Activated CD4-positive, alpha-beta T cell treated with anti-CD3 and anti-CD28 coated beads, Interleukin-2, Interleukin-6, amounts not matched to agents 100 ng/mL and 50 ng/mL, durations not matched to agents 16 hours and 8 hours (primary cell): ENCODE measurements at places on chromosomes 12 and 14.

GRCh38 chr12:80230068-80230467, 130.7 kb downstream of the OTOGL start:
- DNase-seq, result no peak

DNA sequence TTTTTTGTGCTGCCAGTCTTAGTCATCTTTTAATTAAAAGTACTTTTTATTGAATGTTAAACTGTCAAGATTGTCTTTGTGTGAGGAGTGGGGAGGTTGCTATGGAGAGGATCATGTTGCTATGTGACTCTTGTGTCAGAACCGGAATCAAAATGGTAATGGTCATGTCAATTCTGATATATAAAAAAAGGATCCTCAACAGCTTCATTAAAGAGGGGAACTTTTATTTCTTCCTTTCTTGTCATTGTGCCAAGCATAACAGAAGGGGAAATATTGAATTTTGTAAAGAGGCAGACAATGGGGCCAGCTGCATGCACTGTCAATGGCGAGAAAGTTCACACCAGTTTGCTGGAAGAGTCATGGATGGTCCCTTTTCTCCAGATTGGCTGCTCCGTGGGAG, 564.8 kb downstream of the VRK1 start:
- DNase-seq, result no peak

- DNase-seq, result no peak
These were observed 38.4 kb upstream of the MANSC4 start for GRCh38 chr12:27818401-27818918.

DNA sequence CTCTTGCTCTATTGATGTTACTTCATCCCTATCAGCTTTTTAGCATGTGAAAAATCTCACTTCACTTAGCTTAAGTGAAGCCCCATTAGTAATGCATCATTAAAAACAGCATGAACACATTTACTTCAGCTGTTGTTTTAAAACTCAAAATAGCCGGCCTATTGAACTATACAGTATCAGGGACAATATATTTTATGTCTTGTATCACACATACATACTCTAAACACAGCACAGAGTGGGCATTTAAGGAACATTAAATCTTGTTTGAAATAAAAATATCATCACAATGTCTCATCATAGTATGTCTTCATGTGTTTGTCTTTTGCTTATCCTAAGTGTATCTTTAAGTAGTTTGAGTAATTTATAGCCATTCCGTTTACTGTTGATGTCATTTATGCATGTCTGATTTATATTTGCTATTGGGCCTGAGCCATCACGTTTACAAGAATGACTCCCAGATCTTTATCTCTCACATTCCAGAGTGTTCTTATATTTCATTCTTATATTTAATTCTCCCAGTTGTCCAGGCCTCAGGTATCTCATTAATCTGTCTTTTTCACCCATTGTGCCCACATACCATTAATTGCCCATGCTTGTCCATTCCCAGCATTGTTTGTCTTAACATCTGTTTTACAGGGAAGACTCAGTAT, 57.5 kb downstream of the ARHGAP5 start:
- DNase-seq, result no peak

DNA sequence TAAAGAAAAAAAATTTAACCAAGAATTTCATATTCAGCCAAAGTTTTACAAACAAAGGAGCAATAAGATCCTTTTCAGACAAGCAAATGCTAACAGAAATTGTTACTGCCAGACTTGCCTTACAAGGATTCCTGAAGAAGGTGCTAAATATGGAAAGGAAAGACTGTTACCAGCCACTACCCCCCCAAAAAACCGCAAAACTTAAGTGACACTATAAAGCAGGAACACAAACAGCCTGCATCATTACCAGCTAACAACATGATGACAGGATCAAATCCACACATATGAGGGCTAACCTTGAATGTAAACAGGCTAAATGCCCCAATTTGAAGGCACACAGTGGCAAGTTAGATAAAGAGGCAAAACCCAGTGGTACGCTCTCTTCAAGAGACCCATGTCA, 55.7 kb downstream of the APOBEC1 start:
- DNase-seq, result no peak

DNA sequence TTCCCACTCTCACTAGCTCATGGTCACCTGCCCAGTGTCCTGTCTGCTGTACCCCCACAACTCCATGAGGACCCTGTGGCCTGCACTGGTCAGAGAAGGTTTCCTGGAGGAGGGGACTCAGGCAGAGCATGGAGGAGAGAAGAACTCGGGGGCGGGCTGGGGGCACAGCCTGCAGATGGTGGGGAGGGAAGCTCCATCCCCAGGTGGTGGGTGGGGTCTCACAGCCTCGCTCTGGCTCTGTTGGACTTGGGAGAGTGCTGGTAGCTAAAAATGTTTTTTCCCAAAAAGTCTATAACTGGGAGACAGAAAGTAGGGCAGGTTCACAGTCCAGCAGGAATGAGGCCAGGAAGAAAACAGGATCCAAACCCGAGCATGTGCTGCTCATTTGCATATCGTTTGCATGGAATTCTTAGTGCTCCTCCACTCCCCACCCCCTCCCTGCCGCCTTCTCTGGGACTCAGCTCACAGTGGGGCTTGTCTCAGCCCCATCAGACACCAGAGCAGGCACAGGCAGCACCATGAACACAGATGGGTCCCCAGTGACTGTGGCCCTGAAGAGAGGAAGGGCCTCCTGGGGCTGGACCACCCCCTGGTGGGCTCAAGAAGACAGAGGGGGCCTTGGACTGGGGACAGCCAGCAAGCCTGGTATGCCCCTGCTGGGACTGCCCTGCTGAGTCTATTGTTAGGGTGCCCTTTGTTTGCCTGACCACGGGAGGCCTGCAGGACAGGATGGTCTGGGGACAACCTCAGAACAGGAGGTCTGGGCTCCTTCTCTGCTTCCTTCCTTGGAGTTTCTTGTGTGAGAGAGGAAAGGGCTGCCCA, 67.0 kb upstream of the SFSWAP start:
- no peak for DNase-seq

GRCh38 chr12:31647086-31647491, 12.4 kb upstream of the ETFBKMT start:
- no peak for DNase-seq

- DNase-seq, result no peak
These were observed 18.9 kb downstream of the LEMD3 start for GRCh38 chr12:65188179-65188701.

- DNase-seq, result no peak
These were observed 18.3 kb downstream of the VWF start for GRCh38 chr12:6106218-6106617.

GRCh38 chr14:79551523-79551922, 659.8 kb downstream of the DIO2 start:
- DNase-seq, result no peak
